ENCODE measurements at places on chromosomes 13 and 19.
A peak's percentile ranks its signal among the peaks of the same experiment; 100 is the strongest.

DNA sequence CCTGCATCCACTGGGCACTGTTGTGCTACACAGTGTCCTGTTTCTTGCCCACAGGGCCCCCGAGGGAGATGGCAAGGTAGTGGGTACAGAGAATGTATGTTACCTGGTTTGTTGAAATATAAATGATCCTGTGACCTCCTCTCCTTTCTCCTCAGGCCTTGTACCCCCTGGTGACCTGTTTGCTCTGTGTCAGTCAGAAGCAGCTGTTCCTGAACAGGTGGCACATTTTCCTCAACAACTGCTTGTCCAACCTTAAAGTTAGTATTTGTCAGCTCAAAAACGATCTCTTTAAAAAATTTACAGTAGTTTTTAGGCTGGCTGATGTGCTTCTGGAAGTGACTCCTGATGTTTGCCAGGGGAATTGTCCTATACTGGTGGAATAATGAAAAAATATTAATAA lies 105.1 kb downstream of the FRY start:
- no peak for DNase-seq

DNA sequence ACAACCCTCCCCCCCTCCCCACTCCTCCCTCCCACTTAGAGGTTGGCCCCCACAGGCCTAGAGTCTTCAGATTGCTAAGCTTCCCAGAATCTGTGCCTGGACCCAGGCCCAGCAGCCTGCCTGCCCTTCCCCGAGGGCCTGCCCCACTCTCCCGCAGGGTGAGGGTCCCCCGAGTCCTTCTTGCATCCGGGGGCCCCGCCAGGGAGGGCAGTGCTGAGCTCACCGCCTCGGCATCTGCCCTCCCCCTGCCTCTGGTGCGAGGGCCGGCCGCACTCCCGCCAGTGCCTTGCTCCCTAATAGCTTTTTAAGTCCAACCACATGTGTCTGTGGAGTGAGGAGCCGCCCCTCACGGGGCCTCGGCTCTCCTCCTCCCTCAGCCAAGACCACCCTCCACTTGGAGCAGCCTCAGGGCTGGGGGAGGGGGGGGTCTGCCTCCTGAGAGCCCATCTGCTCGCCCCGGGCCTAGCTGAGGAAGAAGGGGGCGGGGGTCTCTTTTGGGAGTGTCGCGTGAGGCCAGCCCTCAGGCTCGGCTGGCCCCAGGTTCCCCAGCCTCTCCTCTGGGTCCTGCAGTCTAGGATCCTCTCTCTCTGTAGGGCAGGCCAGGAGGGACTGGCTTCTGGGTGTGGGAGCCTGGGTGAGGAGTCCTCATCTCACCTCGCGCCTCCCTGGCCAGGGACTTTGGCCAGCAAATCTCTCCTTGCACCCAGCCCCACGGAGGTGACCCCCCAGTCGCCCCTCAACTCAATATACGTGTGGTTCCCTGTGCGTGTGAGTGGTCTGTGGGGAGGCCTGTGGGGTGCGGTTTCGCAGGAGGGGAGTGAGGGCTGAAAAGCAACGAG lies 47.2 kb downstream of the LYL1 start:
- peak; percentile 92 for DNase-seq

GRCh38 chr13:73870970-73871935 lies 263.0 kb downstream of the KLF12 start:
- DNase-seq, result peak; percentile 32

DNA sequence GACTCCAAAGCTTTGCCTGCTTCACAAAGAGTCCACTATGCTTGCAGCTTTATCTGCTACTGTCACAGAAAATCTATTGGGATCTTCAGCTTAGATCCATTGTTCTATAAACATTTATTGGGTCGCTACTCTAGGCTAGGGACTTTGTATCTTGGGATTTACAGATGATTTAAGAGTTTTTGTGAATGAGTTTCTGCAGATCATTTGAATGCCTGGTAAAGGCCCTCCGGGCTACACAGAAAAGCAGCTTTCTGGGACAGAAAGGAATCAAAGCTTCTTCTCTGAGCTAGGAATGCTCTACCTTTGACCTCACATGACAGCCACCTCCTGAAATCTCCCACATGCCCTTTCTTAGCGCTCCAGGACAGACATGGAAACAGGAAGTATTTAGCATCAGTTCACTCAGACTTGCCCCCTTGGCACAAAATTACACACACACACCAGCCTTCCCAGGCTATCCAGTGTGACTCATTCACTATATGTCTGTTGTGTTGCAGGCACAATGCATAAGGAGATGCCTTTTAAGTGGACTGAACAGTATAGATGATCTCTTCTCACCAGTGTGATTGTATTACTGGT lies 492.4 kb downstream of the DACH1 start:
- no peak for DNase-seq

- DNase-seq, result no peak
Observed at GRCh38 chr13:26910754-26911465, 150.3 kb upstream of the GPR12 start.

DNA sequence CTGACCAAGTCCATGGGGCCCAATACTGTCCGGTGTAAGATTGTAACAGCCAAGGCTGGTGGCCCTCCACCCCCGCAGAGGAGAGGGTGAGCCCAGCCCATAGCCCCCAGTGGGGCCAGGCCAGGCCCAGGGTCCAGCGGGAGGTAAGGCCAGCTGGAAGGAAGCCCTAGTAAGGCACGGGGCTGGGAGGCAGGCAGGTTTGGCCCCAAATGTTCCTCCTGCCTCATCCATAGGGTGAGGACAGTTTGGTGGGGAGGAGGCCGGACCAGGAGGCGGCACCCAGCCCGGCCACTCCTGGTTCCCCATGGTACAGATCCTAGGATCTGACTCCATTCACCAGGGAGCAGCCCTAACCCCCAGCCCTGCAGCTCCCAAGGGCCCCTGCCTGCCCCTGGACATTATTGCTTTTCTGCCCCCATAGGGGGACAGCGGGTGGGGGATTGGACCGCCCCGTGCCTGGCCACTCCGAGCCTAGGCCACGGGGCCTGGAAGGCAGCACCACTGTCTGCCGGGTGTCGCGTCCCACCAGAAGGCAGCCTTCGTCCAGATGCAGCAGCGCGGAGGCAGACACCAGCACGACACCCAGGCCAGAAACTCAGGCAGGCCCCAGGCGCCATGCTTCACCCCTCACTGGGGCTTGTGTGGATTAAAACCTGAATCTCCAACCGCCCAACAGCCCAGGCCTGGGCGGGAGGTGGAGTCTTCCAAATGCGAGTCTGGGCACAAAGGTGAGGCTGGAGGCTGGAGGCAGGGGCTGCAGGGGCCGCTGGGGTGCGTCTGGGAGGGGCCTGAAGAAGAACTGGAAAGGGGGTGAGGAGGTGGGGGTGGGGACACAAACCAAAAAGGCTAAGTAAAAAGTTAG lies 6.7 kb upstream of the CCNP start:
- DNase-seq, result no peak

- no peak for DNase-seq
Observed at GRCh38 chr13:26503826-26504594, 53.5 kb upstream of the WASF3 start.

GRCh38 chr13:113918981-113919701 lies 54.7 kb downstream of the C13orf46 start:
- no peak for DNase-seq

DNA sequence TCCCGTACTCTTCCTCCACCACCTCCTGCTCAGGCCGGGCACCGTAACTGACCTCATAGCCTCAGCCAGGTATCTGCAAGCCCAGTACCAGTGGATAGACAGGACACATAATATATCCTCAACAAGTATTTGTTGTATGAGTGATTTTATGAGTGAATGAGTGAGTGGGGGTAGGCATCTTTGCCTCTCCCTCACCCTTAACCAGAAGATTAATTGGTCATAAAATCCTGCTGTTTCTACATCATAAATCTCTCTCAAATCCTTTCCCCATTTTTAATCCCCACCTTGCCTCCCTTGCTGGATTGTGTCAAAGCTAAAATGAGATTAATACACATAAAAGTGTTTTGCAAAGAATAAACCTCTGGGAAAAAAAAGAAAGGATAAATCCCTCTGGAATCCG lies 44.4 kb upstream of the HMGB1 start:
- DNase-seq, result no peak

DNA sequence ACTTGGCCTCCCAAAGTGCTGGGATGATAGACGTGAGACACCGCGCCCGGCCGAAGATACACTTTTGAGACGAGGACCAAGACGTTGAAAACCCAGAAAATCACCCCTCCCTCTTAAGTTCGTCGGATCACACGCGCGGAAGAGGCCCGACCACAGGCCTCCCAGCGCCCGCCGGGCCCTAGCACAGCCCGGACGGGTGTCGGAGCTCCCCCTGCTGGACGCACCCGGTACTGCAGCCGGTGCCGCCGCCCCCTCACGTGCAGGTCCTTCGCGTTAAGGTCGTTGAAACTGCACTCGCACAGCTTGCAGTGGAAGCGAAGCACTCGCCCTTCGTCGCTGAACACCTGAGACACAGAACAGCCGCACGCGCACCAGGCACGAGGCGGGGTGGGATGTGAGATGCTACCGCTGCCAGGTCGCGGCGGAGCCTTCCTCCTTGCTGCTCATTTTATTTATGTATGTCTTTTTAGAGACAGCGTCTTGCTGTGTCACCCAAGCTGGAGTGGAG lies 35.7 kb upstream of the MATK start:
- peak; percentile 77 for DNase-seq

DNA sequence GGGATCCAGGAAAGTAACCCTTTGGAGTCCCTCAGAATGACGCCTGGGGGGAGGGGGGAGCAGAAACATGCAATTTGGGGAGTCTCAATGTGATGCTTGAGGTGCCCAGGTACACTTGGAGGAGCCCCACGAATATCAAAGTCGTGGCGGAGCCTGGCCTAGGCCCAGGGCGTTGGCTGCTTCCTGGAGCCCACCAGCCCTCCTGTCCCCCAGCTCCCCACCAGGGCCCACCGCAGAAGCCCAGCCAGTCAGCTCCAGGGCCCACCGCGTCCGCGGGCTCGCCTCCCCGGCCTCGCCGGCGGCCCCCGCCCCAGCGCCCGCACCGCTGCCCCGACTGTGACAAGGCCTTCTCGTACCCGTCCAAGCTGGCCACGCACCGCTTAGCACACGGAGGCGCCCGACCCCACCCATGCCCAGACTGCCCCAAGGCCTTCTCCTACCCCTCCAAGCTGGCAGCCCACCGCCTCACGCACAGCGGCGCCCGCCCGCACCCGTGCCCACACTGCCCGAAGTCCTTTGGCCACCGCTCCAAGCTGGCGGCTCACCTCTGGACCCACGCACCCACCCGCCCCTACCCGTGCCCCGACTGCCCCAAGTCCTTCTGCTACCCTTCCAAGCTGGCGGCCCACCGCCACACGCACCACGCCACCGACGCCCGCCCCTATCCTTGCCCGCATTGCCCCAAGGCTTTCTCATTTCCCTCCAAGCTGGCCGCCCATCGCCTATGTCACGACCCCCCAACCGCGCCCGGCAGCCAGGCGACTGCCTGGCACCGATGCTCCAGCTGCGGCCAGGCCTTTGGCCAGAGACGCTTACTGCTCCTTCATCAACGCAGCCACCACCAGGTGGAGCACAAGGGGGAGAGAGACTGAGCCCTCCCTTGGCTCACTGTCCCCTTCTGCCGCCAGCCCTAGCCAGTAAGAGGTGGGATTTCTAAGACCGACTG lies 2.1 kb downstream of the ZNF575 start:
- DNase-seq, result peak; percentile 68

DNA sequence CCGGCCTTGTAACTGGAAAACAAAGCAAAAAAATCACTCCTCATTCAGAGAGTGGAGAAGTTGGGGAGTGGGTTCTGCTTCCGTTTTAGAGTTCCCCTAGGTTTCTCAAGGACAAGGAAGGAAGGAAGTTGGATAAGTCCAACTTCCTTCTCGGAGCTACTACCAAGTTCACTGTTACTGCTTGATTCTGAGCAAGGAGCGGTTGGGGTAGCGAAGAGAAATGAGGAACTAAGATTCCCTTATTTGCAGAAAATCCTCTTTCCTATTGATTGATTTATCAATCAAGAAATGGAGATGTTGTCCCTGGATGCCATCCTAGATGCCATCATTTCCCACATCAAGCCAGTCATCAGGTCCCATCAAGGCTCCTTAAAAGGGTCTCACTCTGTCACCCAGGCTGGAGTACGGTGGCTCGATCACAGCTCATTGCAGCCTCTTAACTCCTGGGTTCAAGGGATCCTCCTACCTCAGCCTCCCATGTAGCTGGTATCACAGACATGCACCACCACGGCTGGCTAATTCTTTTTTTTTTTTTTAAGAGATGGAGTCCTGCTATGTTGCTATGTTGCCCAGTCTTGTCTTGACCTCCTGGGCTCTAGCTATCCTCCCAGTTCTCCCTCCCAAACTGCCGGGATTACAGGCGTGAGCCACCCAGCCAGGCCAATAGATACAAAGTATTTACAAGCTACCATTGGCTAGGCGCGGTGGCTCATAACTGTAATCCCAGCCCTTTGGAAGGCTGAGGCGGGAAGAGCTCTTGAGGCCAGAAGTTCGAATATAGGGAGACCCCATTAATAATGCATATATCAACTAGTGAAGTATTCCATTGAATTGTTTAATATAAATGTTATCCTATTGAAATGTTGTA lies 809 bp upstream of the B9D2 start:
- no peak for DNase-seq
